ENCODE measurements at places on chromosomes 6 and 20.
A peak's percentile ranks its signal among the peaks of the same experiment; 100 is the strongest.

DNA sequence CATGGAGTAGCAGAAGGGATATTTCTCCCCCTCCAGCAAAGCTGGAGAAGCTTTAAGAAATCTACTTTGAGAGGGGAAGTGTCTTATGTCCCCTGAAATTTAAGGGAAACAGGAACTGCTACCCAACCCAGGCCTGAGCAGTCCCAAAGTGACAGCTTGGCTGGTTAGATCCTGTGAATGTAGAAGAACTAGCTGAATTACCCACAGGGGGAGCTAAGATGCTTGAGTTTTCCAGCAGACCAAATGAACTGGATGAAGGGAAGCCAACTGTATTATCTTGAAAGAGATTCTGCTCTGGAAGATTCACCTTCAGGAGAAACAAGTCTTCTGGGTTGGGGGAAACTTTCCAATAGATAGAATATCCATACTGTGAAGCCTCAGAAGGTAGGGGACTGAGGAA, 303.3 kb upstream of the MMS22L start:
- peak; percentile 23 for DNase-seq

- no peak for DNase-seq
Measured at GRCh38 chr6:145863366-145863765, 48.8 kb upstream of the FBXO30 start.

- DNase-seq, result no peak
Measured at GRCh38 chr6:43833223-43833995, 63.4 kb downstream of the VEGFA start.

- DNase-seq, result no peak
Measured at GRCh38 chr6:79604583-79605037, 26.5 kb upstream of the SH3BGRL2 start.

DNA sequence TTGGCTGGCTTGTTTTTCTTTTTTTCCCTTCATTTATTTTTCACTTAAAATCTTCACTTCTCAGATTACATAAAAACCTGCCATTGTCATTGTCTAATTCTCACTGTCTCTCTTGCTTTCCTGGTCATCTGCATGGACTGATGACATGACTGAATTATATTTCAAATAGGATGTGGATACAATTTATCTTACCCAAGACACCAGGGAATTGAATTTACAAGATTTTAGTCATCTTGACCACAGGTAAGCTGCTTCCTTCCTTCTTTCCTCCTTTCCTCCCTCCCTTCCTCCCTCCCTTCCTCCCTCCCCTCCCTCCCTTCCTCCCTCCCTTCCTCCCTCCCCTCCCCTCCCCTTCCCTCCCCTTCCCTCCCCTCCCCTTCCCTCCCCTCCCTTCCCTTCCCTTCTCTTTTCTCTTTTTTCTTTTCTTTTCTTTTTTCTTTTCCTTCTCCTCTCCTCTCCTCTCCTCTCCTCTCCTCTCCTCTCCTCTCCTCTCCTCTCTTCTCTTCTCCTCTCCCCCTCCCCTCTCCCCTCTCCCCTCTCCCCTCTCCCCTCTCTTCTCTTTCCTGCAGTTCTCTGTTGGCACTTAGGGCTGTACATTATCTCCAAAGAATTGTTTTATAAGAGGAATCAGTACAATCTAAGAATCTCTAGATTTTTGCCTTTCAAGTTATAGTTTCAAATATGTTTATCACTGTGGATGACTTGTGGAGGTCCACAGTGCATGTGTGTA, 171.5 kb downstream of the CARMIL1 start:
- DNase-seq, result no peak

- no peak for DNase-seq
Measured at GRCh38 chr6:141472162-141472928, 660.4 kb upstream of the GJE1 start.

DNA sequence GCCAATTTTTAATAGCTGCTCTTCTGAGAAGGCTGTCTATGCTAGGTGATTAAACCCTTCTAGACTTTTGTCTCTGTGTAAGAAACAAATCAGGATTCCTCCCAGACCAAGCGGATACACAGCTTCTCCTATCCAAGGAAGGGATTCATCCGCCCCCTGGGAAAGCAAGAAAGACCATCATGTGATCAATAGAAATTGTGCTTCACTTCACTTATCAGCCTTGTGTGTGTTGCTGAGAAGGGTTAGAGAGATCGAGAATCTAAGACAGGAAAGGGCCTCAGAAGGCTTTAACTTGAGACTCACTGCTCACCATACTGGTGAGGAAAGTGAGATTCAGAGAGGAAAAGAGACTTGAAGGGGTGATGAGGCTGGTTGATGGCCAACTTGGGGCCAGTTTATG, 1.5 kb downstream of the ABCC10 start:
- no peak for DNase-seq

DNA sequence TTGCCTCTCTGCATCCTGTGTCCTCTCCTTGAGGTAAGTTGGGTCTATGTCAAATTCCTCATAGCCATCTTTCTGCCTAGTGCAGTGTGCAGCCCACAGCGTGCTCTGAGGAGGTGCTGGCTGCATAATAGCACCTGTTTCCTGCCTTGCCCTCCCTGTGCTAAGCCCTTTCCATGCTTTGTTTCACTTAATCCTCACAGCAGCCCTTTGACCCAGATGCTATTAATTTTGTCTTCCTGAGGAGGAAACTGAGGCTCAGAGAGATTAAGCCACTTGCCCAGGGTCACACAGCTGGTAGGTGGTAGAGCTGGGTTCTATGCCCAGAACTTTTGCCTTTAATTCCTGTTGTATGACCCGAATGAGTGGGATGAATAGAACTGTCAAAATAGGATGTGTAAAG, 13.5 kb downstream of the FAM83D start:
- no peak for DNase-seq

DNA sequence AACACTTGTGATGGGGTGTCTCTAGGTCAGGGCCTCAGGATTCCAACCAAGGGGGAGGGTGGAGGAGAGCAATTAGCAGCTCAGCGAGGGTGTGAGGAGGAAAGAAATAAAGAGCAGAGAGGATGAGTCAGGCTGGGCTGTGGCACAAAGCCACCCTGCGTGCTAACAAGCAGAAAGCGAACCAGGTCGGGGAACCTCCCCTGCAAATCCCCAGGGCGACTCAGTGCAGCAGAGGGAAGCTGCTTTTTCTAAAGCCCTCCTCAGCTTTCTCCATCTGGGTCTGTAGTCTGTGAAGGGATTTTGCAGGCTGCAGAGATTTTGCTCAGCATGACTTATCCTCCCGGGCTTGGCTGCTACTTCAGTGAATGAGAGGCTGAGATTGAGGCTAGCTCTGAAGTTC, 6.6 kb upstream of the SPO11 start:
- DNase-seq, result peak; percentile 56

DNA sequence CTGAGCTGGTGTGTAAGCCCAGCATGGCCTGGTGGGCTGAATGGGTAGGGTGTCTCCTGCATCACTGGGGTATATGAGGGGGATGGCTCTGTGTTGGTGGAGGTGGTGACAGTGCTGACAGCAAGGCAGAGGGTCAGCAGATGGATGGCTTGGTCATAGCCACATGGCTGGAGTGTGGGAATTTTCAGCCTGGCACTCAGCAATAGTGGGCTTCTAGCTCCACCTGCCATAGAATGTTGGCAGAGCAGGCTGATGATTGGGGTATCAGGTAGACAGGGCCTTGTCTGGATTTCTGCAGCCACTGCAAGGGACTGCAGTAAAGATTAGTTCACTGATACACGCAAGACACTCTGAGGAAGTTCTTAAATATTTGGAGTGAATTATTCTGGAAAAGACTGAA, 137.5 kb upstream of the BACH2 start:
- DNase-seq, result no peak

DNA sequence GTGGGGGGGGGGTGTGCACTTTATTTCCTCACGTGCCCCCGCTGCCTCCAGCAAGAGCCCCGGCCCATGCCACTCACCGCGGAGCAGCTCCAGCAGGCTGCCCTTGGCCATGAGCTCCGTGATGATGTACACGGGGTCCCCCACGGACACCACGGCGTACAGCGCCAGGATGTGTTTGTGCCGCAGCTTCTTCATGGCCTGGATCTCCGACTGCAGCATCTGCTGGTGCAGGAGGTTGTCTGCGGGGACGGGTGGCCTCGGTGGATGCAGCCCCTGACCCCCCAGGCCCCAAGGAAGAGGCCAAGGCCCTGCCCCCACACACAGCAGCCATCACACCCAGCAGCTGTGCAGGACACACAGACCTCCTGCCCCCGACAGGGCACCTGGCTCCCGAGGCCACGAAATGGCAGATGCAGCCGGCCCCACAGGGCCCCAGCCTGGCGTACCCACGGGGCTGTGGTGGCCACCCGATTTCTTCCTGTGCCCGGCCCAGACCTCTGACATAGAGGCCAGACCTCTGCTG, 4.7 kb downstream of the PTK6 start:
- no peak for DNase-seq

- no peak for DNase-seq
Measured at GRCh38 chr6:109170333-109170732, 75.0 kb downstream of the CEP57L1 start.

GRCh38 chr6:109260126-109260525, 122.1 kb downstream of the CD164 start:
- no peak for DNase-seq

- DNase-seq, result no peak
Measured at GRCh38 chr20:32582659-32583580, 2.2 kb downstream of the NOL4L start.

DNA sequence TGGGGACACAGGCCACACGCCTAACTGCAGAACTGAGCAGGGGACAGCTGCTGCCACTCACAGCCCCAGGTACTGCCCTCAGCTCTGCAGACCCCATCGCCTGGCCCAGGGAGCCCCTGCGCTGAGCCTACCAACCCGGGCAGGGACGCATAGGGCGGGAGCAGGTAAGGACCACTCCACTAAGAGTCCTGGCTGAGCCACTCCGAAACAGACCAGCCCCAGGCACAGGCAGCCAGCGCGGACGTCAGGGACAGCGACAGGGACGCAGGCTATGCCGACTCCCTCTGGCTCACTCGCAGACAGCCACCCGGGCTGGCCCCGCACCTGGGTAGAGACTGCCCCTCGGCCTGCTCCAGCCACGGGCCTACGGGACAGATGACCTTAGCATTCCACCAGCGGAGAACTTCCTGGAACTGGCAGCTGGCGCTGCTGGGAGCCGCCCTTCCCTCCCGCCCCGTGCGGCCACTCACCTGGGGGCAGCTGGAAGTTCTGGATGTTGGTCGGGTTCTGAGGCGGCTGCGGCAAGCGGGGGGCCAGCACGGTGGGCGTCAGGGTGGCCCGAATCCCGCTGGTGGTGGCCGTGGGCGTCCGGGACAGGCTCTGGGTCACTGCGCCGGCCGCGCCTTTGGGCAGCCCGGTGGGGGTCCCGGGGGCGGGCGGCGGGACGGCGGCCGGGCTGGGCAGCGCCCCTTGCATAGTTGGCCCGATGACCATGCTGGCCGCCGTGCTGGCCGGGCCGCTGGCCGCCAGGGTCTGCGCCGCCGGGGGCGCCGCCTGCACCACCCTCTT, 1.5 kb downstream of the TAF4 start:
- DNase-seq, result no peak

GRCh38 chr6:126064257-126064747, 78.0 kb downstream of the TRMT11 start:
- DNase-seq, result no peak

DNA sequence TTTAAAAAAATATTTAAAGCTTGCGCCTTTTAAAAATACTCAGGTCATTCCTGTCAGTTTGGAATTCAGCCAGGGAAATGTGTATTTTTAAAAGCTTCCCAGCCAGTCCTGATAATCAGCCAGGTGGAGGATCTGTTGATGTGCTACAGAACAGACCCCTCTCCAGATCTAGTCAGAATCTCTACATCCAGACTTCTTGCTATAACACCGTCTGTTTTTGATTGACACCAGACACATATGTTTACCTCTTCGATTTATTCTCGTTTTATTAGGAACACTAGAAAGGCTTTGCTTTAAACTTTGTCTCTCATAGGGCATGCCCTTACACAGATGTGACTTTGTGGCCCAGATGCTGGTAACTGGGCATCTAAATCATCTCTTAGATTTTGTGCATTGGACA, 11.7 kb downstream of the PARD6B start:
- DNase-seq, result no peak

DNA sequence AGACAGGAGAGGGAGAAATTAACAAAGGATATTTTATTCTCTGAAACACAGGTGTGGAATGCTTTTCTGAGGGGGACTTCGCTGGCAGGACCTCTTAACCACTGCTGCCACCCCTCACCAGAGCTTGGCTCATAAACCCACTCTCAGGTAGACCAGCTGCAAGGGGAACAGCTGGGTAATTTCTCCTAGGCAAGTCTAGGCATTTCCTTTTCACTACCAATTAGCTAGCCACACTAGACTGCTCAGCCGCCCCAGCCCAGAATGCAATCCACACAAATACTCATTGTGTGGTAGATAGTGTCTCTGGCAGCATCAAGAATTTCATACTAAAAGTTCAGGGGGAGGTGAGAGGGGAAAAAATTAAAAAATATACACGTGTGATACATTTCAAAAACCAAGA, 267.6 kb upstream of the ID4 start:
- no peak for DNase-seq
